ENCODE measurements at places on chromosomes 7 and 10. TPM values are rescaled to one million over a fixed set of nuclear protein-coding genes. Genes with fewer than 3 reads are reported as not detected.
A peak's percentile ranks its signal among the peaks of the same experiment; 100 is the strongest.

The CAV2 gene
- total RNA-seq: 150 TPM

The RBP3 gene
- total RNA-seq: not detected

The VAX1 gene
- not detected for total RNA-seq

The FGL2 gene
- 0.53 TPM for total RNA-seq

The CPA2 gene
- not detected for total RNA-seq

The UCN3 gene
- total RNA-seq: not detected

The CDNF gene
- total RNA-seq: 1.3 TPM

The LRRC18 gene
- not detected for total RNA-seq

The VWA2 gene
- total RNA-seq: 1.8 TPM

The LSM8 gene
- total RNA-seq: 30.8 TPM

The SLC18A3 gene
- not detected for total RNA-seq

DNA sequence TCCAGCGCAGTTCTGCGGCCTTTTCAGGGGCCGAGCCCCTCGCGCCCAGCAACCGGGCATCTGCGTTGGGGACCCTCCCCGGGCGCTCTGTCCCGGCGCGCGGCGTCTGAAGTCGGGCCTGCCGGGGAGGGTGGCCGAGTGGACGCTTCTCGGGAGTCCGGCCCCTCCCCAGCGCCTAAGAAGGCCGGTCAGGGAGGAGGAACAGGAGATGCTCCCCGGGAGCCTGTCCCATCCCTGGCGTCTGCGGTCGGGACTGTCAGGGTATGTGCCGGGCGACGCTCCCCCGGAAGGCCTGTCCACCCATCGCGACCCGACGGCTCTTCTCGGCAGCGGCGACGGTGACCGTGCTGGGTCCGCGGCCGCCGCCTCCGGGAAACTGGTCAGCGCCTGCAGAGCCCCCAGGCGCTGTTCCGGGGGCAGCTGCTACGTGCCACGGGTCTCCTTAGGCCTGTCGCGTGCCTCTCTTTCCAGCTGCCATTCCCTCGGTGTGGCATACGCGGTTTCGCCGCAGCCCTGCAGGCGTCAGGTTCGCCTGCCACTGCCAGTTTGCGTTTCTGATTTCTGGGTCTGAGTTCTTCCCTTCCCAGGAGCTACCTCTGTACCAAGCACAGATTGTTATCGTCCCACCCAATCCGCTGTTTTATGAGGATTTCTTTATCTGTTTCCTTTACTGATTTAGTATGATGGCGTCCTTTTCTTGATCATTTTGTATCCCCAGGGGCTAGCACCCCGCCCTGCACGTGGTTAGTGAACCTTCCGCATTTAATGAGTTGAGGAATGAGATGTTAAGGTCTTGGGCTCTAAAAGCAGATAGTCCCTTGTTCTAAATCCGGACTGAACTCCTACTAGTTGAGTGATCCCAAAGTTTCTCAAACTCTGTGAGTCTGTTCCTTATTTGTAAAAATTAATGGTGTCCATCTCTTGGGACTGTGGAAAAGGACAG, 782 bp downstream of the IFIT5 start:
- DNase-seq: peak; percentile 11

DNA sequence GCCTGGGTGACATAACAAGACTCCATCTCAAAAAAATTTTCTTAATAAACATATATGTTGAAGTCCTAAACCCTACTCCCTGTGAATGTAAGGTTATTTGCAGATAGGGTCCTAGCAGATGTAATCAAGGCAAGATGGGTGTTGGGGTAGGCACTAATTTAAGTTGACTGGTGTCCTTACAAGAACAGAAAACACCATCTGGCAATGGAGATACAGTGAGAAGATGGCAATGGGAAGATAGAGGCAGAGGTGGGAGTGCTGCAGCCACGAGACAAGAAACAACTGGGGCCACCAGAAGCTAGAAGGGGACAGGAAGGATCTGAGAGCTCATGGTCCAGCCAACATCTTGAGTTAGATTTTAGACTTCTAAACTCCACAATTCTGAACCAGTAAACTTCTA, 606.4 kb downstream of the CNTNAP2 start:
- no peak for DNase-seq

DNA sequence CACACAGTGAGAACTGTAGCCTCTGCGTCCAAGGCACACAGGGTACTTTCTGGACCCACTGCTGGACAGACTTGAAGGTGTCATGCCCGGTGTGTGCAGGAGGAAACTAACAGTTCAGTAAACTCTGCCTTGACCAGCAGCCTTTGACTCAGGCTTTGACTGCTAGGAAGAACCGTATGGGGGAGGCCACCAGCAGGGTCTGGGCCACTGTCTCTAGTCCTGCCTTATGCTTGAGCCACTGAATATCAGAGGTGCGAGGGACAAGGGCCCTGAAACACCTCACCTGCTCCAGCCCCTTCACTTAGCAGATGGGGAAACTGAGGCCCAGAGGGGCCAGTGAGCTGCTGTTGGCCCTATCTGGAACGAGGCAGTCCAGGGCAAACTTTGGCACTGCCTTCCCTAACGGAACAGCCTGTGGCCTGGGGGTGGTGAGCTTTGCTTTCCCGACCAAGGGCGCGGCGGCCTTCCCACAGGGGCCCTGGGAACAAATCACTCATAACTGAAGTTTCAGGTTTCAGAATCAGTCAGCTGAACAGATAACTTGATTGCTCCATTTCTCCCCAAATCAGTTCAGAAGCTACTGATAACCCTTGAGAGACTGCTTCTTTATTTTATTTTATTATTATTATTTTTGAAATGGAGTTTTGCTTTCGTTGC, 130.0 kb downstream of the FAM53B start:
- DNase-seq: no peak

GRCh38 chr10:102948786-102949185, 30.7 kb downstream of the CNNM2 start:
- no peak for DNase-seq

DNA sequence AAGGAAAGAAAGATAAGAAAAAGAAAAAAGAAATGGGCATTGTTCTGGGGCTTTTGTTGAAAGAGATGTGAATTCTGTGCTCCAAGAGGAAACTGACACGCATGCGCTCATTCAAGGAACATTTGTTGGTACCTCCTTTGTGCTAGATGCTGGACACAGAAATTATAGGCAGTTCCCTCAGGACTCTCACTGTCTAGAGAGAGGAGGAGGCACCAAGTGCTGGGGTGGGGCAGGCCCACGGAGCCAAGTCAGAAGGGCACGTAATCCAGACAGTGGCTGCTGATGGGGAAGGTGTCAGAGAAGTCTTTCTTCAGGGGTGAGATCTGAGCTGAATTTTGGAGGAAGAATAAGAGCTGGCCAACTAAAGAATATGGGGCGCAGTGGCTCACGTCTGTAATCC, 2.9 kb upstream of the ZFYVE27 start:
- no peak for DNase-seq

DNA sequence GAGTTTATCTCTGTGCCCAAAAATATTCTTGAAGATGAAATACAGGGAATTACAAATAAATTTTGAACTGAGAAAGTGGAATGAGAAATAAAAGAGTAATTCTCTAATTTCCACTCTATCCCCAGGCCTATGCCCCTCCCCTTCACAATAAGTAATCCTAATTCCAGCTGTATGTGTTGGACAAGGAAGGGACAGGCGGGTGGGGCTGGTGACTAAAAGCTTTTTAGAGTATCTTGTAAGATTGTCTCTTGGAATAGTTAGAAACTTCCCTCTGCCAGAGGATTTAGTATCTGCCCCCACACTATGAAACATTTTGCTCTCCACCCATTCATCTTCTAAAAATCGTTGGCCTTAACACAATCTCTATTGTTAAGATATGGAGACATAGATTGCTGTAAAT, 199.2 kb downstream of the MBL2 start:
- DNase-seq: peak; percentile 55

- no peak for DNase-seq
Observed at GRCh38 chr10:130767116-130767730, 544.3 kb downstream of the TCERG1L start.

DNA sequence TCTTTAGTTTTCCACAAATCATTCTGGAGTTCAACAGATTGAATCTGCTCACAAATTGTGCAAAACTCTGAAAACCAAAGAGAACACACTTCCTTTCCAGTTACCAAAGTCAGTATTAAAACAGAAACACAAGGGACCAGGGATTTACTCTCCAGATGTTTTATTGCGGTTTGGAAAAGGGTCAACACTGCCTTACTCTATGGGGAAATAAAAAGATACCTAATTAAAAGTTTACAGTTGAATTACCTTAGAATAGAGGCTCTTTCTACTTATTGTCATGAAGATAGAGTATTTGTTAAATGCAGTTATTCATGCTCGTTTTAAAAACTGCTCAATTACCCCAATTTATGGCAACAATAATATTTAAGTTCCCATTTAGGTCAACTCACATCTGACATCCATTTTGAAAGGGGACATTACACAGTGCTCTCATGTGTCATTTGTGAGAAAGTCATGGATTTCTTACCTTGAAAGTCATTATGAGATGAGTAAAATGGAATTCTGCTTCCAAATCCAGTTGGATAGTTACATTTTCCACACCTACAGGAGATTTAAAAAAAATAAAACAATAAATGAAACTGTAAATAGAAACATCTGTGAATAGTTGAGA, 8.4 kb downstream of the LAMB1 start:
- no peak for DNase-seq

DNA sequence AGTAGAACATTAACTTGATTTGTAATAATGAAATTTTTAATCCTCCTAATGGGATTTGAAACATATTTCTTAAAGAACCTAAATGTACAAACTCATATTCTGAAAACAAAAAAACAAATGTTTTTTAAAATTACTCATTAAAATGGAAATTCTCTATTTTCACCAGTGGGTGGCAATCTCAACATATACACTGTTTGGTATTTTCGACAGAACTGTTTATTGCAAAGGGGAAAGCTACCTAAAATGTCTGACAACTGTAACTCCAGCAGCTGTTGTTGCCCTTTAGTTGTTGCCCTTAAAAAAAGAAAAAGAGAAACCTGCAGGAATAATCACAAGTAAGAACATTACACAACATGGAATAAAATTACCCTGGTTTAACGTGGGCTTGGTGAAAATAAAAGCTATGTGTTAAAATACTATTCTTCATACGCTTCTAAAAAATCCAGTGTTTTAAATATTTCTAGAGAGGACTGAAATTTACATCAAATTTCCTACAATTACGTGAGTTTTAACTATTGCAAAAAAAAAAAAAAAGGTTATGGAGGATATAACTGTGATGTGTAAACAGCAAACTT, 54.5 kb downstream of the COL1A2 start:
- DNase-seq: peak; percentile 44

DNA sequence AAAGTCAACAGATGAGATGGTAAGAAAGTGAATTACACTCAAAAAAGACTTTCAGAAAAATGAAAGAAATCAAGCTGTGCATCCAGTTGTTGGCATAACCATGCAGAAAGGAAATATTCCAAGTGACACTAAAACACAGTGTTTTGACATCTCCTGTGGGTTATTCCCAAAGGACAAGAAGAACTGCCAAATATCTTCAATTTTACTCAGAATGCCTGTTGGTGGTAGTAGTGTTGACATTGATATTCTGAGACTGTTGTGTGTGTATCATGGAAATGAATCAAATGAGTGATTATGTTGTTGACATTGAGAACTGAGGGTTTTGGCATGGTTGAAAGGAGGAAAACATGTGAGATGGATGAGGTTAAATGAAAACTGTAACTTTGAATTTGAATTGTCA, 196.9 kb downstream of the SH2D4B start:
- no peak for DNase-seq

GRCh38 chr10:19256331-19256730, 207.7 kb downstream of the MALRD1 start:
- DNase-seq: no peak

- DNase-seq: peak; percentile 76
Observed at GRCh38 chr10:80542053-80542452, 4.4 kb downstream of the SH2D4B start.

DNA sequence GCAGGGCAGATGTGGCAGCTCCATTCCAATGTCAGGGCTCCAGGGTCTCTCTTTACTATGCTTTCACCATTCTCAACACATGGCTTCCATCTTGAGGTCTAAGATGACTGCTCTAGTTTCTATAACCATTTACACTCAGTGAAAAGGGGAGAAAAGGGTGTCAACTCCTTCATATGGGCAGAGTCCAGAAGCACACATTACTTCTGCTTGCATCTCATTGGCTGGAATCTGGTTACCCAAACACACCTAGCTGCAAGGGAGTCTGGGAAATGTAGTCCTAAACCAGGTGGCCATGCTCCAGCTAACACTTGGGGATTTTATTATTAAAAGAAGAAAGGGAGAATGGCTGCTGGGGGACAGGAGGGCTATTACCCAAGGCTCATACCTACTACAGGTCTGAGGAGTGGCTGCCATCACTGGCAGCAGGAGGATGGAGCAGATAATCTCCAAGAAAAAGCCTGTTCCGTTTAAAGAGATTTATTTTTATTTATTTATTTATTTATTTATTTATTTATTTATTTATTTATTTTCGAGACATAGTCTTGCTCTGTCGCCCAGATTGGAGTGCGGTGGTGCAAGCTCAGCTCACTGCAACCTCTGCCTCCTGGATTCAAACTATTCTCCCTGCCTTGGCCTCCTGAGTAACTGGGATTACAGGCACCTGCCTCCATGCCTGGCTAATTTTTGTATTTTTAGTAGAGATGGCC, 29.1 kb upstream of the LBX1 start:
- peak; percentile 45 for DNase-seq

DNA sequence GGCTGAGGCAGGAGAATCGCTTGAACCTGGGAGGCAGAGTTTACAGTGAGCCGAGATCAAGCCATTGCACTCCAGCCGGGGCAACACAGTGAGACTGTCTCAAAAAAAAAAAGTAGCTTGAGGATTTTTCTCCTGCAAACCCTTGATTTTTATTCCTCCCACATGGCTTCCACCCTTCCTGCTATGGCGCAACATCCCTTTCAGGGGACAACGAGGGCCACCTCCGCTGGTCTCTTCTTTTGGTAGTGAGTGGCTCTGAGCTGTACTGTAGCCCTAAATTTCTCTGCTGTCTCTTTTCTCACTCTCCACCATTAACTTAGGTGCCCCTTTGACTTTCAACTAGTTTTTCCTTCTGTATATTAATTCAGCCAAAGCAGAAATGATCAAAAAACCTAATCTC, 113.4 kb downstream of the HIPK2 start:
- no peak for DNase-seq

DNA sequence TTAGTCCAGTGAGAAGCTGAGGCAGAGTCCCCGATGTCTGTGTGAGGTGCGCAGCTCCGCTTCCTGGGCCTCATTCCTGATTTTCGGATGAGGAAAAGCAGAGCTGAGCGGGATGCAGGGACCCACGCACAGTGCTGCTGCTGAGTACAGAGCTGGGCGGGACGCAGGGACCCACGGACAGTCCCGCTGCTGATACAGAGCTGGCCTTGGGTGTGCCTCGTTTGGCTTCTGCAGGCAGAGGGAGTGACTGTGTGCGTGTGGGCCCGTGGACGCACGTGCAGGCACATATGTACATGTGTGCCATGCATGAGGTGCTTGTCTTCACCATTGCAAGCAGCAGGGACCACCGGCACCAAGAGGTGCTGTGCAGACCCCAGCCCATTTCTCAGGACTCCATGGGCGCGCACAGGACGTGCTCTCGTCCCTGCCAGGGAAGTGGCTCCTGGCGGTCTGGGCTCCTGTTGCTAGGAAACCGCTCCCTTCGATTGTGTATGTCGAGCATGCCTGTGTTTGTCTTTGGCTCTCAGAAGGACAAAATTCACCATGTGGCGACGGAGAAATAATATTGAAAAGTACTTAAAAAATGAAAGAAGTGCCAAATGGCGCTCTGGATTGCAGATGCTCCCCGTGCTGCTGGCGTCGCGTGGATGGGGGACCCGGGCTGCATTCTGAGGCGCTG, 303.8 kb upstream of the MKI67 start:
- DNase-seq: no peak

GRCh38 chr10:79258894-79259293, 88.4 kb upstream of the PPIF start:
- DNase-seq: no peak

- no peak for DNase-seq
Observed at GRCh38 chr10:93516006-93516380, 19.6 kb downstream of the CEP55 start.

- no peak for DNase-seq
Observed at GRCh38 chr7:23445326-23445725, 25.0 kb downstream of the IGF2BP3 start.

Measured in bronchial epithelial cell (primary cell).